ENCODE measurements at places on chromosomes 2 and 18.

- DNase-seq, result no peak
Measured at GRCh38 chr18:7096838-7097237, 20.8 kb downstream of the LAMA1 start.

GRCh38 chr2:85154048-85154753, 21.0 kb downstream of the TCF7L1 start:
- no peak for DNase-seq

DNA sequence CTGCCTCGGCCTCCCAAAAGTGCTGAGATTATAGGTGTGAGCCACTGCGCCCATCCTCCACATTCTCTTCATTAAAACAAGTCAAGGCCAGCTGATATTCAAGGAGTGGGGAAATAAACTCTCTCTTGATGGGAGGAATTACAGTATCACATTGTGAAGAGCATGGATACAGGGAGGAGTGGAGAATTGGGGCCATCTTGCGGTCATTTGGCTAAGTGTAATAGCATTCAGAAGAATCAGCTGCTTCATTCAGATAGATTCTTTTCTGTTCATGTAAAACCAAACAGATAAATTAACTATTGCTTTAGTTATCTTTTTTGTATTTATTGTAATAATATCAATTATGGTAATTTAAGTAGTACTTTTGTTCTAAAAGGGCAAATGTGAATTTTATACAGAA, 156.3 kb downstream of the UBR3 start:
- no peak for DNase-seq

- no peak for DNase-seq
Measured at GRCh38 chr2:96315400-96316071, 9.6 kb upstream of the ITPRIPL1 start.

DNA sequence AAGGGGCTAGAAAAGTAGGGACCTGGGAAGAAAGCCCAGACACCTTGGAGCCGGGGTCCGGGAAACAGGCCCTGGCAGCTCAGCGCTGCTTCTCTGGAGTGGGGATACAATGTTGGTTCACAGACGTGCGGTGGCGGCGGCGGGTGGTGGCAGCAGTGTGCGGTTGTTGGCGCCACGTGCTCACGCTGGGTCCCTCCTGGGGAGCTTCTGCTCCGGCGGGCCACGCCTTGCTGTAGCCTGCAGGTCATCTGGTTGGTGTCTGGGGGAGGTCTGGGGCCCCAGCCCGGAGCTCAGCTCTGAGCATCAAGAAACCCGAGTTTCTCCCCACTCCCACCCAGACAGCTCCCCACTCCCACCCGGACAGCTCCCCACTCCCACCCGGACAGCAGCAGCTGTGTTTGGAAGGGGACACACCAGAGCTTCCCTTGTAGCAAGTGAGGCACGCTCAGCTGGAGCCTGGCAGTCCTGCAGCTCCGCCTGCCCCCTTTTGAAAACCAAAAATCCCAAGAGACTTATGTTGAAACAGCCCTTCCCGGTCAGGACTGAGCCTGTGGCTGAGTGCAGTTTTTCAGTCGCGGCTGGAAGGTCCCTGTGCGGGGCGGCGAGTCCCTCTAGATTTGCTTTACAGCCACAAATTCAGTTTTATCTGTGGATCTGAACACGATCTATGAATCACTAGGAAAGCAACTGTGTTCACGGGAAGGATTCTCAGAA, 46.9 kb downstream of the NFATC1 start:
- DNase-seq, result no peak

GRCh38 chr2:209577376-209578357, 153.8 kb downstream of the MAP2 start:
- DNase-seq, result peak; percentile 16

GRCh38 chr2:233408366-233409285, 54.3 kb downstream of the DGKD start:
- no peak for DNase-seq

DNA sequence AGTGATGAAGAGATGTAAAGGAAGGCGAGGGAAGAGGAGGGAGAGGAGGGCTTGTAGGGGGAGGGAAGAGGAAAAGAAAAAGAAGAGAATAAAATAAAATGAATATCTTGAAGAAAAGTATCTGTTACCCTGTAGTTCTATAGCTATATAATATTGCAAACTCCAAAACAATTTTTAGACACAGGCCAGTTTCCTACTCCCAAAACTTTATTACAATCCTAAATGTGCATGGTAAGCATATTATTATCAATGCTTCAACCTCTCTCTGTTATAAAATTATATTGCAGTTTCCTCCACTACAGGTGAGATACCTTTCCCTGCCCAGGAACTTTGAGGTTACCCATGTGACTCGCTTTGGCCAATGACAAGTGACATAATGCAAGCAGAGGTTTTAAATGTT, 1351.6 kb upstream of the NRXN1 start:
- no peak for DNase-seq

DNA sequence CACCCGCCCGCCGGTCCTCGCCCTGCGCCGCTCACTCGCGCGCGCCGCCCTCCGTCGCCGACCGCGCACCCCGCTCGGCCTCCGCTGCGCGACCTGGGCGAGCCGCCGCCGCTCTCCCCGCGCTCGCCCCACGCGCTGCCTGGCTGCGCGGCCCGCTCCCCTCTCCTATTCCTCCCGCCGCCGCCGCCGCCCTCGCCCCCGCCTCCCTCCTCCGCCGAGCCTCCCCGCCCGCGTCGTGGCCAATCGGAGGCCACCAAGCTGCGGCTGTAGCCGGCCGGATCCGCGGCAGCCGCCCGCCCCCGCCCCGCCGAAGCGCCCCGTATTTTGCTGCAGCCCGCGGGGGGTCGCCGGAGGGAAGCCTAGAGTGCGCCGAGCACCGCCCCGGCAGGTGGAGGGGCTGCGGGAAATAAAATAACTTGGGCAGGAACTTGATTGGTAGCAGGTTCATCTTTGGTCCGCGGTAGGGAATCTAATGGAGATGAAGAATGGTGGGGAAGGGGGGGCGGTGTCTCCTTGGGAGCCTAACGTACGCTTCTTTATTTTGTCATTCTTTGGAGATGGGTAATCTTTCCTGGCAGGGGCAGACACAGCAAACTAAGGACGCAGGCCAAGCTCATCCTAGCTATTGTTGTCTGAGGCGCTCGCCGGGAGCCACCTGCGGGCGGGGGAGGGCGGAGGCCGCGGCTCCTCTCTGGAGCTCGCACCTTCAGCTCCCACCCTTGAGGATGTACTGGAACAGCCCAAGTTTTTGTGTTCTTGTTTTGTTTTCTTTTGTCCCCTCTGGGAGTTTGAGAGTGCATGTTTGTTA, 1.1 kb upstream of the CDH2 start:
- no peak for DNase-seq

GRCh38 chr18:25144820-25145219, 207.1 kb downstream of the ZNF521 start:
- no peak for DNase-seq

- peak; percentile 89 for DNase-seq
Measured at GRCh38 chr2:223995569-223995968, 38.3 kb downstream of the MRPL44 start.

DNA sequence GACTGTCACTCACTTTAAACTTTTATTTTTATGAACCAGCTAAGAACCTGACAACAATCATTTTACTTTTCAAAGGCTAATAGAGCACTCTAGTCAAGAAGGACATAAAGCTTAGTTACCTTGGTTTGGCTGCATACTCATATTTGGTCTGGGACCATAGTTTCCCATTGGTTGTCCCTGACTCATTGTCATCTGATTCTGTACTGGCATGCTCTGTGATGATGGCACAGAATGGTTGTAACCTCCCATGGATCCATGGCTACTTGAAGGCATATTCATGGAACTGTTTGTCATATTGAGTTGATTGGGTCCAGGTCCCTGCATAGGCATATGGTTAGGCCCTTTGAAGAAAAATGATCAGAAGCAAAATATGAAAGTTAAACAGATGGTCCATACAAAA, 37.9 kb downstream of the SS18 start:
- no peak for DNase-seq

DNA sequence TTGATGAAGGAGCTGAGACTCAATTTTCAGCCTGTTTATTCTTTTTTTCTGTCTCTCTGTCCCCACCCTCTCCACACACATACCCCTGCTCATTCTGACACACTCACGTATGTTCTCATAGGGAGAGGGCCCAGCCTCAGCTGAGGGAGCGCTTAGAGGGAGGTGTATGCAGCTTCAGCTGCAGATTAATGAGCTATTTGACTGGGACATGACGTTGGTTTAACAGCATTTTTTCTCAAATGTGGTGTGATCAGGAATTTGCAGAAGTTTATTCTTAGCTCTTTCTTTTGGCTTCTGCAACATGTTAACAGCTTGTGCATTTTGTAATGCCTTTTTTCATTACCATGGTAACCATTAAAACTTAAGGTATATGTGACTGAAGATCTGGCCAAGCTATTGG, 1547.1 kb upstream of the PIK3C3 start:
- no peak for DNase-seq

DNA sequence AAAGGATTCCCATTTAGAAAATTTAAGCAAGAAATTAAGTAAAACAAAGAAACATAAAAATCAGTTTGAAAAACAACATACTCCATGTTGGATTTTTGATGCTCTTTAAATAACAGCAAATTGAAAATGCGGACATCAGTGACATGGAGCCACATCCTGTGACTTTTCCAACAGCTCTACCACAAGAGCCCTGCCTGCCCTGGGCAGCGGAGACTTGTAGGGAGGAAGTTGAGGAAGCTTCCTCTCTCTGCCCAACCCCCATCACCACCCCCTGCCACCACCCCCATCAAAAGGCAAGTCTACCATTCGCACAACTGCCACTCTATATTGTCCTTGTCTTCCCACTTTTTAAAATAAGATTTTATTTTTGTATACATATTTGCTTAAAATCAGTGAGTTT, 32.8 kb upstream of the DAPL1 start:
- DNase-seq, result no peak

GRCh38 chr2:160224060-160224459, 24.0 kb upstream of the ITGB6 start:
- DNase-seq, result peak; percentile 58

DNA sequence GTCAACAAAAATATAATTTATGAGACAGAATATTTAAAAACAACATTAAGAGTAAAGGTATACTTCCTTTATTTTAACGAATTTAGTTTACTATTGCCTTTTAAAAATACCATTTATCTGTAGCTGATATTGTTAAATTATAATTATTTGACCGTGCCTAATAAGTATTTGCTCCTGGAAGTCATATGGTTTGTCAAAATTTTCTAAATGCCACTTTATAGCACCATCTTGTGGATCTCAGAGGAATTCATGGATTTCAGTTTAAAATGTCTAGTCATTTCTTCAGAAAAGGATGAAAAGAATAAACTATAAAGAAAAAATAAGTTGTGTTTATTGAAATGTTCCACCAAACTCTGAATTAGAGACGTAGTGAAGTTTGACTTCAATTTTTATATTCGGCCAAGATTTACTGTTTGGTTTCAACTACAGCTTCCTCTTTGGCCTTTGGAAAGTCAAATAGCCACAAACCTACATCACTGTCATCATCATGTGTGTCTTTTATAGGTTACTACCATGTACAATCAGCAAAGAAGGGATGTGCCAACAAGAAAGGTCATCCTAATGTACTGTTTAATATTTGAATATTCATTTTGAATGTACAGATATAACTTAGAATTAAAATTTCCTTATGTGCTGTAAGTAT, 10.3 kb upstream of the FTCDNL1 start:
- DNase-seq, result peak; percentile 25

DNA sequence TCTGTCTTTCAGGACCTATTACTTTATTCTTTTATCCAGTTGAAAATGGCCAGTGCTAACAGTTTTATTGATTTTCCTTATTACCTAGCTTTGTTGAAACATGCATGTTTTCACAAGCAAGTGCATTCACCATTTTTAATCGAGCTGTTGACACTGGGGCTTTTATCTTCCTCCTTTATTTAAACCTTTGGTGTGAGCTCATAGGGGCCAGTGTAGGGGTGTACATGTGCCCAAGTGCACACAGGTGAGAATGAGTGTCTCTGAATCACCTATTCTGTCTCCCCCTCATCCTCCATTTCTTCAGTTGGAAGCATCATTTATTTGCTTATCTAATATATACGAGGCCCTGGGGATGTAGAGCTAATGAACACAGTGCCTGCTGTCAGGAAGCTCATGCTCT, 199.1 kb downstream of the PRKCE start:
- no peak for DNase-seq

GRCh38 chr2:192151853-192152252, 42.9 kb downstream of the TMEFF2 start:
- no peak for DNase-seq

- DNase-seq, result no peak
Measured at GRCh38 chr18:44885507-44885906, 204.8 kb downstream of the SETBP1 start.

DNA sequence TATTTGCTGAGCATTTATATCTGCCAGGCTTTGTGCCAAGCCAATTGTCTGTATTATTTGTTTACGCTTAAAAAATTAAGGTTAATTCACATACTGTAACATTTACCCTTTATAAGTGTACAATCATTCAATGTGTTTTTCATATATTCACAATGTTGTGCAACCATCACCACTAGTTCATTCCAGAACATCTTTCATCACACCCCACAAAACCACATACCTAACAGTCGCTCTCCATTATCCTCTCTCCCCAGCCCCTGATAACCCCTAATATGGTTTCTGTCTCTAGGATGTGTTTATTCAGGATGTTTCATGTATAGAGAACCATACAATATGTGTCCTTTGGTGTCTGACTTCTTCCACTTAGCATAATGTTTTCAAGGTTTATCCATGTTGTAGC, 234.1 kb downstream of the INSIG2 start:
- DNase-seq, result no peak

GRCh38 chr18:66682855-66683322, 79.0 kb upstream of the CDH19 start:
- DNase-seq, result no peak

DNA sequence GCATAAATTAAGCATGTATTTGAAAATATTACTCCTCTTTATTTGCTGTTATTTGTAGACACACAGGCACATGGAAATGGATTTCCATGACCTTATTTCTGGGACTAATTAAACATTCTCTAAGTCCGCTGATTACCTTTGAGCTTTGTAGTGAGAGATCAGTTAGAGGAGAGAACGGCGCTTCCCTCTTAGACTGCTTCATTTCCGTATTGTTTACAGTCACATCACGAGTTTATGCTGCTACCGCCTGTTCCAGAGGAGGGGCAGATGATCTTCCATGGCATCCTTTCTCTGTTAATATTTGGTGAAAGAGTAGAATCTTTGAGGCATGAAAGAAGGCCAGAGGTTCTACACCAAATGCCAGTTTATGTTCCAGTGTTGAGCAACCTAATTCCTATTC, 404.4 kb downstream of the TRIB2 start:
- DNase-seq, result no peak

- DNase-seq, result no peak
Measured at GRCh38 chr18:30378097-30378496, 664.4 kb downstream of the DSC3 start.

GRCh38 chr2:152508446-152508845, 173.5 kb downstream of the FMNL2 start:
- peak; percentile 12 for DNase-seq
